ENCODE measurements at places on chromosomes 1 and 21.

- peak; percentile 49 for DNase-seq
Measured at GRCh38 chr1:235649368-235650163, at the start of gene GNG4. TSS of gene GNG4 (minus strand) at chr1:235649784. CDS start at chr1:235583838, 65,946 bp downstream.

GRCh38 chr1:174200746-174201145 is 41.4 kb downstream of the RABGAP1L start:
- DNase-seq: no peak

GRCh38 chr21:42993051-42993712 is 18.8 kb downstream of the PKNOX1 start:
- no peak for DNase-seq

GRCh38 chr1:245332085-245332484 is 177.3 kb downstream of the KIF26B start:
- DNase-seq: no peak

DNA sequence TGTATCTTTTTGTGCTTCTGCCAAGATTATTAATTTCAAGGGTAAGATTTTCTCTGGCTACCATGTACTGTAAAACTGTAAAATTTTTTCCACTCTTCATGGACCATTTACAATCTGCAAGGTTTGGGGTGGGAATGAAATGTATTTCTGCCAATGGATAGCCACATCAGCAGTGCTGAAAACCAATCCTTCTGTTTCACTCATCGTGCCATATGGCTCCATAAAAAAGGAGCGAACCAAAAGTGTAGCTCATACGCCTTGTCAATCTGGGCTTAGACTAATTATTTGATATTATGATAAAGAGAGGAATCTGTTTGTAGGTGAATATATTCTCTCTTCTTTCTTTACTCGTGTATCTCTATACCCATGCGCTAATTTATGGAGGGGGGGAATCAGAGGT is 3.0 kb upstream of the SLC44A5 start:
- DNase-seq: no peak
